ENCODE measurements at places on chromosomes 1 and 21.

DNA sequence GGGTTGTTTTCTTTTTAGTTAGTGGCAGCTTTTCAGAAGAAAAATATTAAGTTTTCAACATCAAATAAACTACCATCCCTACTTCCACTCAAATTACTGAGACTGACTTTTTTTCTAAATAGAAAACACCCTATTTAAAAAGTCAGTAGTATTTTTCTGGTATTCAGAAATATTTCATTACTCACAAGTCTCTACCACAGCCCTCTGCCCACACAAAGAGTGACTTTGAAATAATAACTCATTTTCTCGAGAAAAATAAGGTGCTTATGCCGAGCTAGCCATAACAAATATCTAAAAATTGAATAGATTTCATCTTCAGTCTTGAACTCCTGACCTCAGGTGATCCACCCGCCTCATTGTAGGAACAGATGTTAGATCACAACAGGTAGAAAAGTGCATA is 41.8 kb upstream of the USP25 start:
- no peak for DNase-seq

GRCh38 chr1:40044110-40044509 is 3.6 kb downstream of the CAP1 start:
- DNase-seq: no peak

DNA sequence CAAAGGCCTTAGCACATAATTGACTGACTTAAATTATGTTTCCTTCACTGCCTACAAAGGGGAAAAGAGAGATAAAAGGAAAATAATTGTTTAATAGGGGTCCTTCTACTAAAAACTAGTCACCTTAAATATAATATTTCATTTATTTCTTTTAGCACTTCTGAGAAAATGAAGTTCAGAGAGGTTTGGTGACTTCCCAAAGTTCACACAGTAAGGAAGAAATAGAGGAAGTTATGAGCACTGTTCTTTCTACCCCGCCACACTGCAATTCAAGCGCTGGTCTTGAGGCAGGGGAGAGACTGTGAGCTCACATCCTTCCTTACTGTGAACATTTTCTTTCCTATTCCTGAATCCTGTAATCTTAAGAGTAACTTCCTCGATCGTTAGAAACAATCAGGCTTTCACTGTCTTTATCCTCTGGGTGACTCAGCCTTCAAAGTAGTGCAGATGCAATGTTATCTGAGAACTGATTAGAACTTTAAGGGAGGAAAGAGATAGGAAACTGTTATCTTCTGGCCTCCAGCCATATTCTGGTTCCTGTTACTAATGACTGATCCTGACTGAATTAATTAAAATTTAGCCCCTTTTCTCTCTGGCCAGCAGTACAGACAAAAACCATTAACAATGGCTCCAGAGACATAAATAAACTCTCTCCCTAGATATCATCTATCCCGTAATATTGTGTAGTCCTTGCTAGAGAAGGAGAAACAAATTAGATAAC is 6.8 kb downstream of the RGS5 start:
- DNase-seq: no peak

DNA sequence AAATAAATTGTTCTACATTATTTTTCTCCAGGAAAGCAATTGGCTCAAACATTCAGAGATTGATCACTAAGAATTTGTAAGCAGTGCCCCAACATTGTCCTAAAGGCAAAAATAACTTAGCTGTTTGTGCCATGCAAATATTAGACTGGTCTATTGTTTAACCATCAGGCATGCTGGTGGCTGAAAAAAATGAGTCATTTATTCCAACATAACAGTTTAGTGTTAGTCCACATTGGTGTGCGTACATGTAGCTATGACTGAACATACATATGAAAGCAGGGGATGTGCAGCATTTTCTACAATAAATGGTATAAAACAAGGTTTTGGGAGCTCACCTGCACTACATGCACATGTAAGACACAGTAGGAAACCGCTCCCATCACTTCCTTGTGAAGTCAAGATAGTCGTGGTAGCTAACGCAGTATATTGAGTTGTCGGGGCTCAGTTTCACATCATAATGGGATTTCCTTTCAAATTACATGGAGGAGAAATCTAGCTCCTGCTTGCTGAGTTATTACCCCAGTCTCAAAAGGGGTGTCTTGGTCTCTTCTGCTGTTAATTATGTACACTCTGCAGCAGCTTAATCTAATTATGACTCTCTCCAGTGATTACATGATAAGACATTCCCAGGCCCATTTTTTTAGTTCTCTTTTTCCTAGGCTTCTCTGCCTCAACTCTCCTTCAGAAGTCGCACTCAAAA is 199.4 kb downstream of the LYPLAL1 start:
- no peak for DNase-seq

DNA sequence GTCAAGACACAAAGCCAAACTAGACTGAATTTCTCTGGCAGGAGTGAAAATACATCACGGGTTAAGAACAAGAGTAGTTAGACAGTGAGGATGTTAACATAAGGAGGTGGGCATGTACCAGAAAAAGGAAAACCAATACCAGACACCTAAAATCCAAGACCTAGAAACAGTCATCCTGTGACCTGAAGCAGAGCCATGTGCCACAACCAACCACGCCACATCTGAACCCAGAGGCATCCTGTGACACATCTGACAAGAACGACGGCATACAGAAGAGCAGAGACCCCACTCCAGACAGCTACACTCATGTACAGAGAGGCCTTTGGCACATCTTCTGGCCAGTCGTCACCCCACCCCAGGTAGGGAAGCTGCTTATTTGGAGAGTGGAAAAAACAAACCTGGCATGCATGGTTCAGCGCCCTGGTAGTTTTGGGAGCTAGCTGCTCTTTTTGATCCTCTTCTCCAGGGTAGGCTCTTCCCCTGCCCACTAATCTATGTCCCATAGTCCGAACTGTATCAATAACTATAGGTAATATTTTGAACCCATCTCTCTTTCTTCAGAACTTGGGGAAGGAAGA is 72.1 kb downstream of the SLC45A1 start:
- DNase-seq: no peak

DNA sequence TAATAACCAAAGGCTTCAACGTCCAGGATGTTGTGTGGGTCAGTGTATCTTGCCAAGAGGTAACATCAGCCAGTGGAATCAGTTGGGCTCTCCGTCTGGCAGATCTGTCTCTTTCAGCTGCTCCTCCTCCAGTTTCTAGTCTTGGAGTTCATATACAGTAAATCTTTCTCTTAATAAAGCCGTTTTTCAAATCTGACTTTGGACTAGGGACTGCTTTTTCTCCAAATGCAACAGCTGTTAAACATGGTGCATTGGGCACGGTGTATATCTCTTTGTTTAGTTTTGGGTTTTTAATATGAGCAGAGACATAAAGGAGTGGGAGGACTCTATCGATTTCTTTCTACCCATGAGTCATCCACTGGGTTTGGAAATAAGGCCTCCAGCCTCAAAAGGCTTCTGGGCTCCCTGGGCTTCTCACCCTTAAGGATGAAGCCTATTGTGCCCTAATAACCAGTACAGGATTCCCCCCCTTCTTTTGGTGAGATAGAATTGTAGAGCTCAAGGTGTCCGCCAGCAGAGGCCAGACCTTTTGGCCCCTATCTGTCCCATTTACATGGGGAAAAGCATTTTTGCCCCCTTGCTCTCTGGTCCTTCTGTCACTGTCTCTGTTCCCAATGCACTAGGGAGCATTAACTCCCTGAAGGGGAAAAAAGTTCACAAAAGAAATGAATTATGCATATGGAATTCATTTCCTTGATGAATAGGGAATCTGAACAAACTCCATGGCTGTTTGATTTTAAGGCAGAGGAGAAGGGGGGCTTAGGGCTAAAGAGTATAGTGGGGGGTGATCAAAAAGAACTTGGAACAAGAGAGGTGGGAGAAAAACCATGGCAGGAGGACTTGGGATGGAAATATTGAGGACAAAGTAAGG is 86.0 kb downstream of the PBX1 start:
- DNase-seq: no peak

GRCh38 chr1:210633636-210634035 is 304.9 kb downstream of the HHAT start:
- no peak for DNase-seq

DNA sequence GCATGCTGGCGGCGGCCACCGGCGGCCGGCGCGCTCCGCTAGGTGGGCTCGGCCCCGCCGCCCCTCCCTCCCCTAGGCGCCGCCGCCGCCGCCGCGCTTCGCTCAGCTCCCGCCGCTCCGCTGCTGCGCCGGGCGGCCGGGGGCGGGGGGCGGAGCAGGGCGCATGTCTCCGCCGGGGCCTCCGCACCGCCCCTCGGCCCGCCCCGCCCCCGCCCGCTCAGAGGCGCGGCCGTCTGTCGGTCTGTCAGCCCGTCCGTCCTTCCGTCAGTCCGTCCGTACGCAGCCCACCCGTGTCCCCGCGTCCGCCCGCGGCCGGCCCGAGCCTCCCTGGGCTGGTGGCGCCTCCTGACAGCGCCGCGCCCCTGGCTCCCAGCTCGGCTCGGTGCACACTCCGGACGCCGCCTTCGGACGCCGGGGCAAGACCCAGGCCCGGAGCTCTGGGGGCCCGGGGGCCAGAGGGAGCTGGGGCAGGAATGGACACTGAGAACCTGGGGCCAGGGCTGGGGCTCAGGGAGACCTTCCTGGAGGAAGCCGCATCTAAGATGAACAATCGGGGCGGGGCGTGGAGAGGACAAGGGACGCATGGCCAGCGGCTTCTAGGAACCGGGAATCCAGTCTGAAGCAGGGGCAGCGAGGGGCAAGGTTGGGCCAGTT is at the start of gene GPR153:
GPR153 (minus strand) TSS at position 138 of the 654 bp plus-strand sequence. CDS start 6,193 bp downstream, outside the sequence.
- DNase-seq: no peak

Data from GOT3 (cell line).